ENCODE measurements at places on chromosomes 12 and 14.

DNA sequence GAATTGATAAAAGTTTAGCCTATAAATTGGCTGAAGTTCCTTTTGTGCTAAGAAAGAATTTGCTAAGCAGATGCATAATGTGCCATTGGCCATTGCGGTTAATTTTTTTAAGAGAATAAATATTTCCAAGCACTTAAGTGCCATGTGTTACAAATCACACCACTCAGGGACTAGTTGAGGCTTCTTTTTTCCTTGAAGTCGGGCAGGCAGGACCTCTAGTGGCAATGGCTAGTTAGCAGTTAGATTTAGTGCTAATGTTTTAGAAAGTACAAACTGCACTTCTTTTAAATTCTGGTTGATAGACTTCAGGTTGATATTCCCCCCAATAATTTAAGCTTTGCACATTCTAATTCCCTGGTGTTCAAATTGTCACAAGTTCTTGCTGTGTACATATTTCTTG is 294.3 kb downstream of the APAF1 start:
- peak; percentile 1 for DNase-seq

- no peak for DNase-seq
These were observed 139.4 kb downstream of the CACNA1C start for GRCh38 chr12:2192231-2192630.

DNA sequence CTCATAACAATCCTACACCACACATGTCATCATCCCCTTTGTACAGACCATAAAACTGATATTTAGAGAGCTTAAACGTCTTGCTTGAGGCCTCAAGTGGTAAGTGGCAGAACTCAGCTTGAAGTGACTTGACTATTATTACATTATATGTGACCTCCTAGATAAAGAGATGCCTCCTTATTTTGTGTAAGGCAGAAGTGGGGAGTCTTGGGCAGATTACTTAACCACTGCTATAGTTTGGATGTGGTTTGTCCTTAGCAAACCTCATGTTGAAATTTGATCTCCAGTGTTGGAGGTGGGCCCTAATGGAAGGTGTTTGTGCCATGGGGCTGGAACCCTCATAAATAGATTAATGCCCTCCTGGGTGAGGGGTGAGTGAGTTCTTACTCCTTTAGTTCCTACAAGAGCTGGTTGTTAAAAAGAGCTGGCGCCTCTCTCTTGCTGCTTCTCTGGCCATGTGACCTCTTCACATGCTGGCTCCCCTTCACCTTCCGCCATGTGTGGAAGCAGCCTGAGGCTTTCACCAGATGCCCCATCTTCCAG is 37.4 kb downstream of the RCOR1 start:
- DNase-seq, result peak; percentile 38

GRCh38 chr14:33636716-33637115 is 314.2 kb downstream of the EGLN3 start:
- DNase-seq, result no peak

DNA sequence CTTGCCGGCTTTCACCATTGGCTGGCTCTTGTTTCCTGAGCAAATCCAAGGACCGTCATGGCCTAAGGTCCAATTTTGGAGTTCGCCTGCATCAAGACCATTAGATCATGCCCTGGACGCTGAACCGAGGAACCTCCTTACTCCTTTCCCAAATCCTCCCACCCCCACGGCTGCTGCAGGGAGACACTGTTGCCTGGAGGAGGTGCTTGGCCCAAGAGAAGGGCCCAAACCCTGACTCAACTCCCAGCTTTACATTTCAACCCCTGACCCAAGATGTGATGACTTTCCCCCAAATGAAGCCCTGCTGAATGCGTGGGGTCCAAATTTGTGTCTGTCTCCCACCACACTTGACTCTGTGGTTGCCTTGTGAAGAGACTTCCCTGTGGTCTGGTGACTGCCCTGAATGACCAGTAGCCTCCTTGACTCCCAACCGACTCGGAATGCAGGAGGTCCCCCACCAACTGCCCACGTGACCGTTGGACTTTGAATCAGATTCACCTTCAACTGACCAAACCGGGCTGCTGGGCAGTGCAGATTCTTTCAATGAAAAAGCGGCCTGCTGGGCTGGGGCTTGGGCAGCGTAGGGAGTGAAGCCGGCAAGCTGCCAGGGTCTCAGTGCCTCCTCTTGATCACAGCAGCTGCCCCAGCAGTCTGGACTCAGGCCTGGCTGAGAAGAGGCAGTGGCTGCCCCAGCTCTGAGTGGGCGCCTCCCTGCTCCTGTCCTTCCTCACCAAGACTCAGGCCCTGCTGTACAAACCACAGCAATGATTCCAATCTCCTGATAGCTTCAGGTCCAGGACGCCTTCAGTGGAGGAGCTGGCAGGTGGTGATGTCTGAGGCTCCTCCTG is 46.7 kb upstream of the OASL start:
- DNase-seq, result no peak

DNA sequence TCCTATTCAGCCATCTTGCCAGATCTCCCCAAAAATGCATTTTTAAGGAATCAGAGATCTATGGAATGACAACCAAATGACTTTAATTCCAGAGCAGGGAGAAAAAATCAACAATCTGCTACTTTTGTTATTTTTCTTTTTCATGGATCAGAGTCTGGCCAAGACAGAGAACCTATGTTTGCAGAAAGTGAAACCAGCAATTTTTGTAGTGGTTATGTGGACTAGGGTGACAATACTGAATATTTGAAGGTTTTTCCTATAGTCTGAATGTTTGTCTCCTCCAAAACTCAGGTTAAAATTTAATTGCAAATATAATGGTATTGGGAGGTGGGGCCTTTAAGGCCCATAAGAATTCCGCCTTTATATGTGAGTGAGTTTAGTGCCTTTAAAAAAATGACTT is 30.9 kb downstream of the KLRK1 start:
- no peak for DNase-seq

DNA sequence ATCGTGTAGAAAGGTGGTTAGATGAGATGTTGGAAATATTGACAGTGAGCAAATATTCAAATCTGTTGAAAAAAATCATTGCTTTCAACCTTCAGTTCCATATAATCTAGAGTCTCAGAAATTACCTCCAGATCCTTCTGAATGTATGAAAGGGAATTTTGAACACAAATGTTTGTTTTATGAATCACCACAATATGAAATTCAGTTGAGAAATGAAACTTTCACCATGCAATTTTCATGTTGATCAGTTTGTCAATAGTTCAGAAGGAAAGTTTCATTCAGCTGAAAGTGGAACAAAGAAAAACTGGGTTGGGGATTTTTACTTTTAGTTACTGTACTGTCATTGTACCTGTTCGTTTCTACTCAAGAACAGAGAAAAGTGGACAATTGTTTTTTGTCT is 953.6 kb downstream of the SLC6A15 start:
- DNase-seq, result no peak

- DNase-seq, result peak; percentile 69
These were observed 70.1 kb upstream of the PLXNC1 start for GRCh38 chr12:94078138-94078723.

DNA sequence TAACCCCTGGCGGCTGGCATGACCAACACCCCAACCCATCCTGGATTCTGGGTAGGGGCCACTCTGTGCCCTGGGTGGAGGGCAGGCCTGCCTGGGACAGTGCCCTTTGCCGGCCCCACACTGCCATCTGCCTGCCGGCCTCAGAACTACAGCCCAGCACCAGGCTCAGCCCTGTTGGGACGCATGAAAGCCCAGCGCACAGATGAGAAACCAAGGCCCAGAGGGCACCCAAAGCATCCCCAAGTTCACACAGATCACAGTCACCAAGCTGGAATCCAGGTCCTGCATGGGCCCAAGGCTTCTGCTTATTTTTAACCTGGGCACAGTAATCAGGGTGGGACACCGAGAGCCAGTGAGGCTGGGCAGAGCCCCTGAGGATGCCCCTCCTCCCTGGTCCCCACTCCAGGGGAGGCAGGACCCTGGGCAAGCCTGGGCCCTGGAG is 26.2 kb downstream of the RFLNA start:
- DNase-seq, result peak; percentile 20

DNA sequence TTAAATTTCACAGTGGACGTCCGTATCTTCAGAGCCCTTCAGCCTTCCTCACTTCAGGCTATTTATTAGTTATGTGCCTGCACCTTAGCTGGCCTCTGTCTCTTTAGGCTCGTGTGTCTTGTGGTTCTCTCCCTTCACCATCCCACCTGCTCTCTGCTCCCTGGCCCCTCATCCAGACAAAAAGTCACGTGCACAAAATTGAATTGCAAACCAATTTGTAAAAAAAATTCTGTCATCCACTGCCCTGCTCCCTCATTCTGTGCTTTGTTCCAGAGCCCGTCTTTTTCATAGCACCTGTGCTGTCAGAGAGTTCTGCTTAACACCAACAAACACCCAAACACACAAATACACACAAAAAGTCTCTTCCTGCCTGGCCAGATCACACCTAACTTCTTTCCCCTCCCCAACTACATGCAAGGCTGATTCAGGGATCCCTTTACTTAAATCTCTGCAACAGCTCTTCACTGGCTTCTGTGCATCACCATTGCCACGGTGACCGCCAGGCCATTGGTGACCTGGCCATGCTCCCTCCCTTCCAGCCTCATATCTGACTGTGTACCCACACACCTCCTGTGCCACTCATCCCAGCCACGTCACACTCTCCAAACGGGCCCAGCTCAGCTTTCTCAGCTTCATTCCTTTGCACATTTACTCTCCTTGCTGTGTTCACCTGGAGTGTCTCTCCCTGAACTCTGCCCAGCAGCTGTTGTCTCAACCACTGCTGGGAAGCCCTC is 205.7 kb downstream of the TTC8 start:
- DNase-seq, result no peak

- DNase-seq, result peak; percentile 49
These were observed 851.8 kb downstream of the TMEM121 start for GRCh38 chr14:106378191-106378590.

- no peak for DNase-seq
These were observed 65.4 kb downstream of the ACSM4 start for GRCh38 chr12:7369274-7369729.

DNA sequence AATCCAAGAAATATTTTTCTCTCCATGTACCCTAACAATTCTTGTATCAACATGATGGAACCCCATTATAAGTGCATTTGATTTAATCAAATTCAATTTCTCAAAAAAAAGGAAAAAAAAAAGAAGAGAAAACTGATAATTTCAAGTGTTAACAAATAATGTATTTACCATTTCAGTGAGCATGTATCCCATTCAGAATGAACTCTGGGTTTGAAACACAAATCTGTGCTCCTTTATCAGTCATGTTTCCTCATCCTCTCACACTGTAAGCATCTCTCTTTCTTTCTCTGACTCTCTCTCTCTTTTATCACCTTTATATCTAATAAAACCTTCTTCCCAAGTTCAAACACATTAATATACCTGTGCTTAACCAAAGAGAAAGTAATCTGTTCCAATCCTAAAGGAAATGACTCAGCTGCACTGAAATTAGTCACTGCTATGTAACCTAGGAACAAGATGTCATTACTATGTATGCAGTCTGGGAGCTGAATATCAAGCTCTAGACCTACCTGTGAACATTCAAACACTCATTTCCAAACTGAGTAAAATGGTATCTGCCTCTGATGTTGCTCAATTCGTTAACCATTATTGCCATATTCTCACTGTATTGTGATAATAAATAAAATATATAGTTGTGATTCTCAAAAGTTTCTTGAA is 135.0 kb upstream of the LRIG3 start:
- peak; percentile 57 for DNase-seq

DNA sequence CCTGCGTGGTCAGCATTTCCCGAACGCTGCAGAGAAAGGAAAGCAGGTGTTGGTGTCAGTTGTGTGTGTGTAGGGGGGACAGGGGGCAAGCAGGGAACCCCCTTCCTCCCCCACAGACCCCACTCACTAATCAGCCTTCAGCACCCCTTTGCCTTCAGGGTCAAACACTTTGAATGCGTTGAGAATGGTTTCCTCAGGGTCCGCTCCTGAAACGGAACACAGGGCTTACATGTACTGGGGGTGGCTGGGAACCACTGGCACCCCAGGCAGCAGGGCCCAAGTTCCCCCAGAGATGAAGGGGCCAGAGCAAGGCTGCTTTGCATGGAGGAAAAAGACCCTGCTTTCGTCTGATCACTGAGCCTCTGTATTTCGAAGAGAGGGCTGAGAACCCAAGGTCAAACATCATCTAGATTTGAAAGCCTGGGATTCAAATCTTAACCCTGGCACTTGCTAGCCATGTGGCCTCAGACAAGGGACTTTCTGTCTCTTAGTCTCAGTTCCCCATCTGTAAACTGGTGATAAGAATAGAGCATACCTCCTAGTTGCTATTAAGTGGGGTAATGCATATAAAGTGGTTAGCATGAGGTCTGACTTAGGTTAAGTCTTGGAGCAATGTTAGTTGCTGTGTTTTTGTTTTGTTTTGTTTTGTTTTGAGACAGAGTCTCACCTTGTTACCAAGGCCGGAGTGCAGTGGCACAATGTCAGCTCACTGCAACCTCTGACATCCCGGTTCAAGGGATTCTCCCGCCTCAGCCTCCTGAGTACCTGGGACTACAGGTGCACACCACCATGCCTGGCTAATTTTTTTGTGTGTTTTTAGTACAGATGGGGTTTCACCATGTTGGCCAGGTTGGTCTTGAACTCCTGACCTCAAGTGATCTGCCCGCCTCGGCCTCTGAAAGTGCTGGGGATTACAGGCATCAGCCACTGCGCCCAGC is 7.0 kb downstream of the MYL2 start:
- DNase-seq, result no peak

DNA sequence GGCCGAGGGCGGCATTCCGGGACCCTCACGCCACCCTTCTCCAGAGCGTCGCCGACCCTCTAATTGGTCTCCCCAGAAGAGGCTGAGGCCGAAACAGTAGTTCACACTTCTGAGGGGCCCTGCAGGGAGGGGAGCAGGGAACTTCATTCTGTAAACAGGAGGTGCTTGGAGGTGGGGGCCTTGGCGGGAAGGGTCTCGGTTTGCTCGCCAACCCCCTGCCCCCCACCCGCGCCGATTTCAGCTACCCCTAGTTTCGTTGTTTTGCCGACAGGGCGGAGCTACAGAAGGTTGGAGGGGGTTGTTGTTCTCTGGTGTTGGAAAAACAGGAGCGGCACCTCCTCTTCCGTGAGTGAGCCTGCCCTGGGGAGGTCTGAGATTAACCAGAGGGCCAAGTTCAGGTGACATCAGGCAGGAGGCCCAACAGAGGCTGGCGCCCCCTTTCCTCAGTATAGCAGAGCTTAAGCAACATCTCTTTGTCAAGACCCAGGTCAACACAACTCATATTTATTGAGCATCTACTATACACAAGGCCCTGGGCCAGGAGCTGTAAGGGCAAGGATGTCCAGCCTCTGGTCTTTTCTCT is 682 bp downstream of the ERBB3 start:
- DNase-seq, result no peak

DNA sequence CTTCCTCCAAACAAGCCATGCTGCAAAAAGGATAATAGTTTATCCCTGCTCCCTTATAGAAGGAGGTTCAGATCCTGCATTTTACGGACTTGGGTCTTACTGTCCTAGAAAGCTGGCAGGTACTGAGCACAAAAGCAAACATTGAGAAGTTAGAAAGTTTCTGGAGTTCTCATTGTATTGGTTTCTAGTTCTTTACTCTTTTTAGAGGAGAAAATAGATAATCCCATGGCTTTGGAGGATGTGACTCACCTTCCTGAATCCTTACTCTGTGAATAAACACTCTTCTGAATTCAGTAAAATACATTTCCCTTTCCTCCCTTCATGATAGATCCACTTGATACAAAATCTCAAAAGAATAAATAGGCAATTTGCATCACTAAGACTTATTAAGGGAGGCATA is 188.9 kb downstream of the NPAS3 start:
- DNase-seq, result no peak

- DNase-seq, result no peak
These were observed 66.6 kb downstream of the GALNT8 start for GRCh38 chr12:4786795-4787194.

- DNase-seq, result no peak
These were observed 53.8 kb upstream of the NTF3 start for GRCh38 chr12:5377997-5378592.

GRCh38 chr14:34075042-34075744 is 124.3 kb upstream of the EGLN3 start:
- peak; percentile 76 for DNase-seq

- DNase-seq, result no peak
These were observed 232.2 kb upstream of the PLEKHG7 start for GRCh38 chr12:92470608-92471021.
